ENCODE measurements at places on chromosomes 2 and 18. TPM values are rescaled to one million over a fixed set of nuclear protein-coding genes. Genes with fewer than 3 reads are reported as not detected.

GRCh38 chr2:240832921-240833494, 13.0 kb upstream of the KIF1A start:
- no peak for DNase-seq

GRCh38 chr2:216556202-216556601, 57.6 kb downstream of the RPL37A start:
- DNase-seq = no peak

GRCh38 chr2:168064011-168064998, 183.1 kb downstream of the STK39 start:
- DNase-seq = no peak

DNA sequence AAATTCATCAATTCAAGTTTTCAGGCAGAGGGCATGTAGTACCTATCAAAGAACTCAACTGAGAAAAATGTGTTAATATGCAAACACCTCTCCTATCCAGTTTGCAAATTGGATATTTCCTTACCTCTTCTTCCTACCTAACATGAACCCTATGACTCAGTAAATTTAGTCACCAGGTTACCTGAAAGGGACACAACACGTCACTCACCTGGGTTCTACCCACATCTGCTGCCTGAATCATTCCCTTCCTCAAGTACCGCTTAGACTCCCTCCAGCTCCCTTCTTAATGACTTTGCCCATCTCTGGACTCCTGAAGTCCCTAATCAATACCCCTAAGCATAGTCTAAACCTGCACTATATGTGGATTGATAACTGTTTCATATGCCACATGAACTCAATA, 10.4 kb downstream of the ANKRD44 start:
- DNase-seq = no peak

GRCh38 chr2:79271456-79271855, 111.9 kb upstream of the REG3A start:
- DNase-seq = no peak

GRCh38 chr2:224958873-224959272, 83.4 kb downstream of the DOCK10 start:
- no peak for DNase-seq

The GPR45 gene
- total RNA-seq = not detected

- no peak for DNase-seq
These were observed 135.8 kb downstream of the LRRTM1 start for GRCh38 chr2:80168801-80169200.

DNA sequence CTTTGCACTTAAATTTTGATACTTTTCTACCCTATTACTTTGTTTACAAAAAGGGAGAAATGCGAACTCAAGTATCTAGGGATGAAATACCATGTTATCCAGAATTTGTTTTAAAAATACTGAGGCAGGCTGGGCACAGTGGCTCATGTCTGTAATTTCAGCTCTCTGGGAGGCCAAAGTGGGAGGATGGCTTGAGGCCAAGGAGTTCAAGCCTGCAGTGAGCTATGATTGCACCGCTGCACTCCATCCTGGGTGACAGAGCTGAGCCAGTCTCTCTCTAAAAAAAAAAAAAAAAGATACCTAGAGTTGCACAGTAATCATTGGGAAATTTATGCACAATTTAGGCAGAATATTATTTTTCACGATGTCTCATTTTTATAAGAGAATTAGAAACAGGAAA, 12.4 kb upstream of the VAPA start:
- no peak for DNase-seq

GRCh38 chr2:7984693-7985353, 697.0 kb upstream of the ID2 start:
- no peak for DNase-seq

The MYO7B gene
- total RNA-seq = 0.76 TPM

- DNase-seq = no peak
These were observed 32.0 kb downstream of the MGAT4A start for GRCh38 chr2:98698896-98699295.

The ANKRD44 gene
- total RNA-seq = 5.5 TPM

DNA sequence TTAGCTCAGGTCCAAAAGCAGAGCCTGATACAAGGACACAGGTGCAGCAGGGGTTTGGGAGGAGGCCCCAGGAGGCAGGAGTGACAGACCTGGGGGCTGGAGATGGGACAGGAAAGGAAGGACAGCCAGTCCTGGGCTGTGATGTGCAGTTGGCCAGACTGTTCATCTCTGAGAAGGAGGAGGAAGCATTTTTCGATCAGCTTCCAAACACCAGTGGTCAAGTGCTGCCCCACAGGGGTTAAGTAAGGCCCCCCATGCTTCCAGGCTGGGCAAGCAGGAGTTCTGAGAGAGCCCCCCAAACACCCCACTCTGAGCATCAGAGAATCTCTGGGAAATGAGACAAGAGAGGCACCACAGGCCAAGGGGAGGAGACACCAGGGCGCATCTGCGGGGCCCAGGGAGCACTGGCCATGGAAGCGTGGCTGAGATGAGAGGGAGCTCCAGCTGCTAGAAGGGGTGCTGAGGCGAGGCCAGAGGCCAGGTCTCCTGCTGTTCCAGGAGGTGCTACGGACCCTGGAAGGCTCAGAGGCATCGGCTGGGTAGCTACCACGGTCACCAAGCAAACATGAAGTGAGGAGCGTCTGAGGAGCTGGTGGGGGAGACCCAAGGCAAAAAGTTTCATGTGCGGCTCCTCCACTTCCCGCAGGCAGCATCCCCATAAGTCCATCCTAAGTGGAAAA, 5.6 kb upstream of the HDAC4 start:
- DNase-seq = no peak

GRCh38 chr2:207801259-207801658, 31.6 kb upstream of the FZD5 start:
- no peak for DNase-seq

DNA sequence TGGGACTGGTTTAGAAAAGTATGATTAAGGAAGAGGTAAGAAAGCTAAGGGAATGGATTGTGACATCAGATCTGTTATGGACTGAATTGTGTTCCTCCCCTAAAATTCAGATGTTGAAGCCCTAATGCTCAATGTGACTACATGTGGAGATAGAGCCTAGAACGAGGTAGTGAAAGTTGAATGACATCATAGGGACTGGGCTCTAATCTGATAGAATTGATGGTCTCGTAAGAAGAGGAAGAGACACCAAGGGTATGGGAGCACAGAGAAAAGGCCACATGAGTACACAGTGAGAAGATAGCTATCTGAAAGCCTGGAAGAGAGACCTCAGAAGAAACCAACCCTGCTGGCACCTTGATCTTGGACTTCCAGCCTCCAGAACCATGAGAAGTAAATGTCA, 178.3 kb downstream of the TRIB2 start:
- no peak for DNase-seq

GRCh38 chr18:34837769-34838272, 127.7 kb downstream of the DTNA start:
- no peak for DNase-seq

GRCh38 chr18:64287926-64288325, 139.0 kb upstream of the LINC00305 start:
- no peak for DNase-seq

The IL1R2 gene
- not detected for total RNA-seq

GRCh38 chr2:113720167-113720566, 36.3 kb downstream of the SLC35F5 start:
- DNase-seq = no peak
